SW 1271 (cell line): ENCODE measurements at places on chromosomes 5 and 9.

GRCh38 chr5:30040488-30041118, 1152.9 kb upstream of the CDH6 start:
- peak; percentile 78 for DNase-seq

- DNase-seq: no peak
These were observed 244.5 kb upstream of the C9orf72 start for GRCh38 chr9:27817747-27818146.

GRCh38 chr5:124952566-124952965, 206.1 kb upstream of the ZNF608 start:
- DNase-seq: no peak

- no peak for DNase-seq
These were observed 43.3 kb upstream of the SSBP2 start for GRCh38 chr5:81794226-81794625.

DNA sequence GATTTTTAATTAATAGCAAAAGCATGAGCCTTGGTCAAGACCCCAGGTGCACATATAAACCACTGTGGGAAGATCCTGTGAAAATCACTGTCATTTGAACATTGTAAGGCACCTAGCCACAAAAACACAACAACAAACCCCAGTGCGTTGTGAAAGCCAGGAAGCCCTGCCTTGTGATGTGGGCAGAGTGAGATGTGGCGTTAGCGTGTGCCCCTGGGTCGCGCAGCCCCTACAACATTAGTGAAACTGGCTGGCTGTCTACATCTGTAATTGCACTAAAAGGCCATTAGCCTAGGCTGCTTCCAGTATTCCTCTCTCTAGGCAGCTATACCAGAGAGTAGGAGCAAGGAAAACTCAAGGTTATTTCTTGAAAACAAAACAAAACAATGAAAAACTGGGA, 21.1 kb upstream of the PDZD2 start:
- no peak for DNase-seq

GRCh38 chr5:74401946-74402320, 238.6 kb downstream of the ENC1 start:
- DNase-seq: no peak

DNA sequence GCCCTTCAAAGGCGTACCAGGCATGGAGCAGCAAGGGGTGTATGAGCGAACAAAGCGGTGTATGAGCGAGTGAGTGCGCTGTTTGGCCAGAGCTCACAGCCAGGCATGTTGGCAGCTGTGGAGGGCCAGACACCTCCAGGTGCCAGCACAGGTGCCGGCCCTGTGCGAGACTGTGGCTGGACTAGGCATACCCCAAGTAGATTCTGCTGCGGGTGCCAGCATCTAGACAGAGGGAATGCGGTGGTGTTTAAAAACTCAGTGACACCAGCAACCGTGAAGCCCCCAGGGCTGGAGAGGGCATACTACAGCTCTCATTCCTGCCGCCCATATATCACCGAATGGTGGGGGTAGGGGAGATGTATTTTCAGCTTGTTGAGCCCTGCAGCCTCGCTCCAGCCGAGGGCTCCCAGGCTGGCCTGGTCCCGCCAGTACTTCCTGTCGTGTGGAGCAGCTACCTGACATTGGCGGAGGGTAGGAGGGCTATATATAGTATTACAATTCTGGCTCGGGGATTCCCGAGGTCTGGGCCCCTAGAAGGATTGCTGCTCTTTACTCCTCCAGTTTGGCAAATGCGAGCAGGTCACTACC, 1829.6 kb upstream of the NUDT12 start:
- no peak for DNase-seq

GRCh38 chr9:40884072-40884901, 244.2 kb downstream of the FOXD4L6 start:
- no peak for DNase-seq

DNA sequence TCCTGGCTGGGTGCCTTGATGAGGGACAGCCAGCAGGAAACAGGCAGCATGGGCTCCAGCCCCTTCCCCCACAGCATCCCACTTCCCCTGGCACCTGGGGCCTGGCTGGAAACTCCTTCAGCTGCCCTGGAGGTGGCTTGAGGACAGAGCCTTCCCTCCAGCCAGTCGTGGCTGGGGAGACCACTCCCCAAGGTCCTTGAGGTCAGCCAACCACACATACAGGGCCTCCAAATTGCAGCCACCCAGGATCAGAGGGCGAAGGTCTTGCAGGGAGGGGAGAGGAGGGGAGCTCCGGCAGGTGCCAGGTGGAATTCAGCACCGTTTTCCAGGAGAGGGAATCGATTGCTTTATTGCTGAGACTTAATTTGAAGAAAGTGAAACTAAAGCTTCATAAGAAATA, 280.4 kb downstream of the PBX3 start:
- DNase-seq: no peak

DNA sequence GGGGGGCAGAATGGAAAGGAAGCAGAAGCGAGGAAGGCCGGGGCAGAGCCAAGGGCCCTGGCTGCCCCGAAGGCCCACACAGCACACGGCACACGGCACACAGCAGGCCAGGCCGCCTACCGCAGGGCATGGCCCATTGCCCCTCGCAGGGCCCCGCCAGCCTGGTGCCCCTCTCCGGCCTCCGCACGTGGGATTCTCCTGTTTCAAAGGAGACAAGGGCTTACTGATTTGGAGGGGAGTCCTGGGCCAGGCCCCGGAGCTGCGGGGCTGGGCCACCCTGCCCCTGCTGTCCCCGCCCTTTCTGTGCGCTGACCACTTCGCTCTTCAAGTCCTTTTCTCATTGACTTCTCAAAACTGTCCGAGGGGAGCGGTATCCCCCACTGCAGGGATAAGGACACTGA, 7.7 kb upstream of the PHYKPL start:
- DNase-seq: no peak

- no peak for DNase-seq
These were observed 35.2 kb downstream of the PIK3R1 start for GRCh38 chr5:68250661-68251298.

- DNase-seq: no peak
These were observed 60.9 kb downstream of the RXRA start for GRCh38 chr9:134386951-134387831.

DNA sequence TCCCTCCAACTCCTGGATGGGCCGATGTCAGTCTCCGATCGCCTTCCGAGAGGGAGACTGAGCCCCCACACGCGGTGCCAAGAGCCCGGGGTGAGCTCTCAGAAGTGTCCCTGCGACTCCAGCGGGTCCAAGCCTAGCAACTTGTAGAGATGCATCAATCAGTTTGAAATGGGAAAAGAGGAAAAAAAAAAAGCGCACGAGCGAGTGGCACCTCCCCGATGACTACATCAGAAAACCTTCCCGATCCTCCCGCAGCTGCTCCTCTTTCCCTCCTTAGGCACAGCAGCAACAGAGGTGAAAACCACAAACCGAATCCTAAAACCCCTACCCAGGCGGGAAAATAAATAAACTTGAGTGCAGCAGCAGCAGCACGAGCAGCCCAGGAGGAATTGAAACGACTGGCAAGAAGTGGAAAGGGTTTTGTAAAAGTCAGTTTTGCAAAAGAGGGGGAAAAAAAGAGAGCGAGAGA, 1.0 kb upstream of the EFNA5 start:
- peak; percentile 69 for DNase-seq

- DNase-seq: no peak
These were observed 452.7 kb upstream of the KLF4 start for GRCh38 chr9:107942291-107942690.

DNA sequence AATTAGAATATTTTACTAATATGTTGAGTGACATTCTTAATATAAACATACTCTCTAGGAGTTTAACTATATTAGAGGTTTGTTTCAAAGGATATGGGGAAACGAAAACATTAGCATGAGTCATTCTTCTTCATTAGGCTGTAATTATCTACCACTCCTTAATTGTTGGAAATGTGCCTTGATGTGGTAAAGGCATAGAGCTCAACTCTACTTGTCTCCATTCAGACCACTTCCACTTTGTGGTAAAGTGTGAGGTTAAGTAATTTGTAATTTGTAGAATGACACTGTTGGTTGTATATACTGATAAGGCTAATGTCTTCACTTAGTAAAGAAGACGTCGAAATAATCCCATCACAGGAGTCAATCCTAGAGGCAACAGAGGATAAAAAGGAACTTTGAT, 58.1 kb downstream of the HAPLN1 start:
- no peak for DNase-seq

DNA sequence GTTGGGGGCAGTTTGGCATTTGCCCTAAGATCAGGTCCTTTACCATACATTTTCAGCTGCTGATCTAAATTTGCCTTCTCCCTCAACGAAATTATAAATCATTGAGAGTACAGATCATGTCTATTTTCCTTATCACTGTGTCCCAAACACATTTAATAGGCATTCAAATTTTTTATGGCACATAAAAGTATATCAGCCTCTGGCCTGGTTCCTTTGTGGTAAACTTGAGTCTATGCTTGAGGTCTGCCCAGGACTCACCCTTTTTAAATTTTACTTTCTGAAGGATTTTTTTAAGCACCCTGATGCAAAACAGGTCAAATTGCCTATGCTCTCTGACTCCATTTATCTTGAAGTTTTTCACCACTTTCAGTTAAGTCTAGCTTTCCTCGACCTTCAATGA, 163.6 kb upstream of the GRIN3A start:
- no peak for DNase-seq

GRCh38 chr5:143737062-143737461, 74.9 kb upstream of the HMHB1 start:
- no peak for DNase-seq

DNA sequence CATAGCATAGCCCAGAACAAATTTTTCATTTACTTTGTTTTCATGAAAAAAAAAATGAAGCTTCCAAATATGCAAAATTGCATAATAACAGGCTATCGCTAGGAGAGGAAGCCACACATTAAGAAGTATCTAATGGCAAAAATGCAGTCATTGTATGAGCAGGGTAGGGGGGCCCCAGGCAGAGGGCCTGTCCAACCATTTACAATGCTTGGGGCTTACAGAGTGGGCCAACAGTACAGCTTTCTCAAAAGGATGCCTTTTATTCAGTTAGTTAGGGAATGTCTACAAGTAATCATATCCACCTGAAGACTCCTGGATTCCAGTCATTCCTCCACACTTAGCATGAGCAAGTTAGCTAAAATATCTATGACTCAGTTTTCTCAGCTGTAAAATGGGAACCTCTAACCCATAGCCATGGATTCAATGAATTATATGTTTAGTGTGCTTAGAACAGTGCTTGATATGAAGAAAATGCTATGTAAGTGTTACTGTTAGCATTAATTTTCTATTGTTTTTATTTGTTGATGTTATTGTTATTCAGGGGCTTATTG, 117.7 kb downstream of the GAS1 start:
- no peak for DNase-seq

- DNase-seq: no peak
These were observed 204.2 kb upstream of the CD180 start for GRCh38 chr5:67400752-67401151.

- no peak for DNase-seq
These were observed 24.0 kb downstream of the PTGES2 start for GRCh38 chr9:128103589-128103962.

- DNase-seq: no peak
These were observed 145.5 kb downstream of the PAX5 start for GRCh38 chr9:36888551-36888950.

DNA sequence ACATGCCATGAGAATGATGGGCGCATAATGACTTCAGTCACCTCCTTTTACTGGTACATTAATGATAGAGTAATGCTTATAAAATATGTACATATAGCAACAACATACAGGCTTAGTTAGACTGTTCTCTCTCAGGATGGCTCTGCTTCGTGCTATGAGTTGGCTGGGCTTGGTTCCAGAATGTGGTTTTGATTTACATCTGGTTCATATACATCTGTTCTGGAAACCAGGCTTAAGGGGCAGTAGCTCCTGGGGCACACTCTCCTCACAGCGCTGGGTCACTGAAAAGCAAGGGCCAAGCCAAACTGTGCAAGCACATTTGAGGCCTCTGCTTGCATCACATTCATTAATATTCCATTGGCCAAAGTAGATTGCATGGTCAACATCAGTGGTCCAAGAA, 44.9 kb downstream of the PCSK1 start:
- DNase-seq: no peak

DNA sequence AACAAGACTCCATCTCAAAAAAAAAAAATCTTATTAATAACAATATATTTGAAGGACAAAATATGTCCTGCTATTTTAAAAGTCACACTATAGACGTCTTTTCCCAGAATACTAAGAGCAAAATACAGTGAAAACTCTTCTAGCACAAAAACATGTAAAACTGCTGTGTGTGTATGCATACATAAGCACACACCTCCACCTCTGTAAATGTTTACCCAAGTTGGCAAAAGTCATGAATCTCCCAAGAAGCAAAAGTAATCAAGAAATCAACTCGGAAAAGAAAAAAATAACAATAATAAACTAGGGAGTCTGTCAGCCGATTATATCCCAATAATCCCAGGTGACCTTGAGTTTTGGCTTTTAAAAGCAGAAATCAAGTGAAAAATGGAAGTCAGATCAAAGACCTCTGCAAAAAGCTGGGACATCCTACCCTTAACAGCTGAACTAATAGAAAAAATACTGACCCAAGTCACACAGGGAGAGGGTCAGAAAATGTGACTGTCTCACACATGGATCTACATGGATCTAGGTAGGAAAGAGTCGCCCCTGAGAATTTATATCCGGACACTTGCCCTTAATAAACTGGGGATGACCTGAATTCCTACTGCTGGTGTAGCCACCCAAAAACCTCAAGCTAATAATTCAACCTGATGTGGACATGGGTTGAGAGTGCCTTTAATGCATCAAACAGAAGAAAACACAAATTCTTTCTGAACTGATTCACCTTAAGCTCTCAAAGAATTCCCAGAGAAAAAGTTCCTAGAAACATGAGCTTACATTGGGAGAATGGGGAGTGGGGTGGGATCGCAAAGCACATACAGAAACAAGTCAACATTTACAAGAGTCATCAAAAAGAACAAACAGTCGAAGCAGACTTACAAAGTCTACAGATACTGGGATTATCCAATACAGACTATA, 29.9 kb downstream of the LPAR1 start:
- no peak for DNase-seq

- no peak for DNase-seq
These were observed 217.6 kb downstream of the NFIB start for GRCh38 chr9:14096258-14096922.

DNA sequence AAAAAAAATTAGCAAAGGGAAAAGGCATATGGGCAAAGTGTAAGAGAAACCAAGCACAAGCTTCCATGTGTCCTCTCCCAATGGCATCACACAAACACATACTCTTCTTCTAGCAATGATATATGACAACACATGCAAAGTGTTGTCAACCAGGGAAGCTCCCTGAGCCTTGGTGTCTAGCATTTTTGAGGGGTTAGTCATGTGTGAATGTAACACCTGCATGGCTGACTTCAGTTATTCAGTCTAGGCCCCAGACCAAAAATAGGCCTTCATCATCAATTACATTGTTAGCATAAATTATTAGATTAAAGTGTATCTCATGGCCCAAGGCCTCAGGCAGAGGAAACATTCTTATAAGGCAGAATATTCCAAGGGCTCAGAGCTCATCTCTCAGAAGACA, 450.0 kb downstream of the TLE1 start:
- DNase-seq: no peak

- no peak for DNase-seq
These were observed 64.4 kb downstream of the NFIB start for GRCh38 chr9:14249527-14249926.

GRCh38 chr5:158163451-158164295, 304.7 kb upstream of the CLINT1 start:
- DNase-seq: no peak
